ENCODE measurements at places on chromosomes 4 and X.

- no peak for DNase-seq
These were observed 45.5 kb upstream of the RBM47 start for GRCh38 chr4:40675166-40675565.

- no peak for DNase-seq
These were observed 113.9 kb upstream of the SORBS2 start for GRCh38 chr4:185925910-185926360.

GRCh38 chr4:6548882-6549230, 26.1 kb upstream of the MAN2B2 start:
- no peak for DNase-seq

DNA sequence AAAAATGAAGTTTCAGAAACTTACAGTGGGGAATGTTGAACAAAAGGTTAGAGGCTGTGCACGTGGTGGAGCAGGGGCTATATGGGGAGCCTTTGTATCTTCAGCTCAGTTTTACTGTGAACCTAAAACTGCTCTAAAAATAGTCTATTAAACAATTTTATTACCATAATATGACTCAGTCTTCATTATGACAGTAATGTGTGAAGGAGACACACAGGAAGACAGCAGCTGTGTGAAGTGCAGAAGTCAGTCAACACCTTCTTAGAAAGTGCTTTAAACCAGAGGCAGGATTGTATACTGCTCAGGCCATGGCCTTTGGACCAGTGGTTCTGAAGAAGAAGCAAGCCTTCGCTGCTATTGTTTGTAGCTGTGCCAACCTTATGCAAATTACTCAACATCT, 89.7 kb downstream of the ARHGAP10 start:
- no peak for DNase-seq

GRCh38 chr4:27198246-27198645, 337.6 kb downstream of the STIM2 start:
- DNase-seq = no peak

- DNase-seq = no peak
These were observed 55.0 kb upstream of the TMEM33 start for GRCh38 chr4:41880022-41880837.

DNA sequence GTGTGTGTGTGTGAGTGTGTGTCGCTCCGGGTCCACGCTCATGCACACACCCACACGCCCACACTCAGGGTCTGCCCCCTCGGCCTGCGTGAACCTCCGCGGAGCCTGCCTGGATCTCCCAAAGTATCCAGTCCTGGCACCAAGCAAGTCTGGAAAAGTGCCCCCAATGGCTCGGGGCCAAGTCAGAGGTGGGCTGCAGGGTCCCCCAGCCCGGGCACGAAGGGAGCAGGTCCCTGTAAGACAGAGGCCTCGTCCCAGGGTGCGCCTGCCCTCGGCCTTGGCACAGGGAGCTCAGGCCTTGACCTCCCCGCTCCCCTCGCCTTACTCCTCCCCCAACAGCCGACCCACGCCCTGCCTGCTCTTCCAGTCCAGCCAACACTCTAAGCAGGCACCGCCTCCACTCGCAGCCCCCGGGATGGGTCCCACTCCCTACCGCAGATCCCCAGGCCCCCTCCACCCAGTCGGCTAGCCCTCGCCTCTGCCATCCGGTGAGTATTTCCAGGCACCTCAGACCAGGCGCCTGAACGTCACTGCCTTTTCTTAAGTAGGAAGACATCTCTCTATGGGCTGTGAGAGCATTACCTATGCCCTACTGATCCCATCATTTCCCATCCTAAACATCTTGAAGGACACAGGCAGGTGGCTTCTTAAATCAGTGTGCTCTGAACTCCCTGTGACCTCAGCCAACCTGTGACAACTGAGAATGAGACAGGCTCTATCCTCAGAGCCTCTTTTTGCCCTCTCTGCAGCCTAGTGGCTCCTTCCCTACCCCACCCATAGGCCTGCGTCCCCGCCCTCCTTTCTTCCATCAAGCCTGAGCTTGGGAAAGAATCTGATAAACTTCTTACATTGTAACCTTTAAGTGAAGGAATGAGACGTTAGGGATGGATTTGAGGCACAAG, 704 bp downstream of the FAM114A1 start:
- no peak for DNase-seq

DNA sequence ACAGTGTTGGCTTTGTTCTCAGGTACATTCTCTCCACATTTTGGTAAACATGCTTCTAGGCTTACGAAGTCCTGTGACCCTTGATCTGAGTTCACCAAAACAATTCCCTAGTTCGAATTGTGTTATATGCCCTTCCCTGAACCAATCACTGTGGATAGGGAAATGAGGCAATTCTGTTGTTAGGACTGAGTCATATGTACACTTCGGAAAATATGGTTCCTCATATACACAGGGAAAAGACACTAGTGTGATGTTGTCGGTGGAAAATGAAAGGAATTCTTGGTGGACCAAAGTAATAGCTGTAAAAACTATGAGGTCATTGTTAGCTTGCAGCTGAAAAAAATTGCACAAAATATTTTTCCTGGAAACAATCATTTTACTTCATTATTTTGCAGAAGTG, 46.6 kb upstream of the MAGEC2 start:
- DNase-seq = no peak

- DNase-seq = no peak
These were observed 35.6 kb upstream of the STX18 start for GRCh38 chr4:4577359-4577875.

DNA sequence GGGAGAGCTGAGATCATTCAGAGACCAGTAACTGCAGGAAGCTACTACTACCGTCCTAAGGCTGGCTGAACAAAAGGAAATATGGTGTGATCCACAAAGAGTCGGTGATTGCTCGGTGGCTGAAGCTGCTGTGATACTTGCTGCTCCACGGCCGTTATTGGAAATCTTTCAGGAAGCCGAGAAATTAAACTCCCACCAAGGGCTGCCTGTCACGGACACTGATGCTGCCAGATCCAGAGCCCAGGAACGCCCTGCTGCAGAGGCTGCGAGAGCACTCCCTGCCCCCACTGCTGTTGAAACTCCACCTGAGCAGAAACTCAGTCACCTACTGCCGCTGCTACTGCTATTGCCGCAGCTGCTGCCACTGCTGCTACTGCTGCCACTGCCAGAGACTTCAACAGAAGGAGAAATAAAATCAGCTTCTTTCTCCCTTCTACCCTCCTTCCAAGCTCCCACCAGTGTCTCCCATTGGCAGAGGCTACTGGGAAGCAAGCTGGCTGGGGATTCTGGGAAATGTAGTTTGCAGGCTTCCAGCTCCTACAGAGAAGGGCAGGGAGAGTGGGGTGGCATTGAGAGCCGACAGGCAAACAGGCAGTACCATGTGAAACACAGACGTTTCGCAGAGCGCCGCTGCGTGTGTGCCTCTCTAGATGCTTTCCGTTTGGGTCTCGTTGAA, 126.0 kb upstream of the ENPP6 start:
- DNase-seq = no peak

- DNase-seq = no peak
These were observed 171.4 kb downstream of the PPP1R2C start for GRCh38 chrX:42606591-42606990.

GRCh38 chr4:141153751-141154510, 20.7 kb upstream of the RNF150 start:
- no peak for DNase-seq

GRCh38 chrX:134738986-134739740, 80.9 kb upstream of the PLAC1 start:
- no peak for DNase-seq

- DNase-seq = no peak
These were observed 38.0 kb upstream of the GPR78 start for GRCh38 chr4:8541981-8542715.

DNA sequence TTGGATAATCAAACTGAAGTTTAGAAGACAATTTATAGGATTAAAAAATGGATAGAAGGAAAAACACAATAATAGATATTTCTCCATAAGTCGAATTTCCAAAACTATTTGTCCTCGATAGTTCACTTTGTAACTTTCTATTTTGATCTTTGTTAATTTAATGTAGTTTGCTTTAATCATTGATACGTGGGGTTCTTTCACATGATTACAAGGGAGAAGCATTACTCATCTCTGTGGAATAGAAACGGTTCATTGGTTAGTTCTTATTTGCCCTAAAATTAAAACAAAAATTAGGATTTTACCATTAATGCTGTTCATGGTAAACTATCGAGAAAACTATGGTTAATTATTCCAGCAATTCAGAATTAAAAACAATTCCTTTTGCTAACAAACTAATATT, 2.1 kb downstream of the TET2 start:
- DNase-seq = no peak

GRCh38 chrX:39396358-39396995, 595.2 kb downstream of the MID1IP1 start:
- DNase-seq = no peak

GRCh38 chrX:5236749-5237148, 991.9 kb downstream of the NLGN4X start:
- no peak for DNase-seq

DNA sequence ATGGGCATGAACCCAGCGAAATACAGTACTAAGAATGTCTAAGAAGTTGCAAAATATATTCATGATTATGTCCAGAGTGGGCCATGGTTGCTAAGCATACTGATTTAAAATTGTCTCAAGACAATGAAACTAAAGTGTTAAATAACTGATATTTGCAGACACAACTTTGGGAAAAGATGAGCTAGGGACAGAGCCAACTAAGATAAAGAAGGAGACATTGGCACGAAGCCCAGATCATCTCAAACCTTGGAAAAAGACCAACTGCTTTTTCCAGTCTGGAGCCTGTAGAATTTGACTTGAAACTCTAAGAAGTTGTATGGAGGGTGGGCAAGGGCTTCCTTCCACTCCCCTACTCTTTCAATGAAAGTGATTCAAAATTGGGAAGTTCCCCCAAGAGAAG, 108.5 kb upstream of the GLRA2 start:
- DNase-seq = no peak

GRCh38 chrX:129529685-129530281, 6.5 kb upstream of the SMARCA1 start:
- no peak for DNase-seq

- no peak for DNase-seq
These were observed 57.7 kb upstream of the S100G start for GRCh38 chrX:16592194-16592770.

DNA sequence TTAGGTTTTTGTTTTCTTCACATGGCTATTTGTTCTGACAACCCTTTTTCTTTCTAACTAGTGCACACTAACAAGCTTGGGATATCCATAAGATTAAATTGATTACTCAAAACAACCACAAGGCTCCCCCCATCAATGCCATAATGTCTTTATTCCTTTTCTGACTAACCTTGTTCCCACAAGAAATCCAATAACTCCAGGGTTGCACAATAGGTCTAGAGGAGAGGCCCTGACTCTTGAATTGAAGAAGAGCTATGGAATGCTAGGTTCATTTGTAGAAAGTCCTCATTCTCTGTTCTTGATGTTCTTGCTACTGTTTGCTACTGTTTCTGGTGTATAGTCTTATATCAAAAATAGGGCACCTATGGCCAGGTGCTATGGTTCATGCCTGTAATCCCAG, 71.0 kb downstream of the PRRG1 start:
- no peak for DNase-seq

GRCh38 chr4:97892592-97893266, 250.5 kb downstream of the STPG2 start:
- DNase-seq = no peak

- no peak for DNase-seq
These were observed 82.6 kb downstream of the BLTP1 start for GRCh38 chr4:122234686-122235085.

DNA sequence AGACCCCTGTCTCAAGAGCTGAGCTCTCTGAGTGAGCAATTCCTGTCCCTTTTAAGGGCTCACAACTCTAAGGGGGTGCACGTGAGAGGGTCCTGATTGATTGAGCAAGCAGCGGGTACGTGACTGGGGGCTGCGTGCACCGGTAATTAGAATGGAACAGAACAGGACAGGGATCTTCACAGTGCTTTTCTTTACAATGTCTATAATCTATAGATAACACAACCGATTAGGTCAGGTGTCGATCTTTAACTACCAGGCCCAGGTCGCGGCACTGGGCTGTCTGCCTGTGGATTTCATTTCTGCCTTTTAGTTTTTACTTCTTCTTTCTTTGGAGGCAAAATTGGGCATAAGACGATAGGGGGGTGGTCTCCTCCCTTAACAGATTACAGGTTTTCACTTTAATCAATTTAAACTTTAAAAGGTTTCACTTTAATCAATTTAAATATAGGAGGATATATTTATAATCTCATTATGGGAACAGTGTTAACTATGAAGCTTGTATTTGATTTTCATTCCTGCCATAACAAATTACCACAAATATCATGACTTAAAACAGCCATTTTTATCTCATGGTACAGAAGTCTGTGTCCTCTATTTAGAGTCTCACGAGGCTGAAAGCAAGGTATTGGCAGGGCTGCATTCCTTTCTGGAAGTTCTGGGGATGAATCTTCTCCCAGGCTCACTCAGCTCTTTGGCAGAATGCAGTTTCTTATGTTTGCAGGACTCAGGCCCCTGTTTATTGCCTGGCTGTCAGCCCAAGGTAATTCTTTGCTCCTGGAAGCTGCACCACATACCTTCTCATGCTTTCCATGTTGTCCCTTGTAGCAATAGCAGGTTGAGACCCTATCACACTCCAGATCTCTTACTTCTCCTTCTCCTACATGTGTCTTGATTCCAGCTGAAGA, 5.2 kb downstream of the SPATA4 start:
- DNase-seq = no peak

- DNase-seq = no peak
These were observed 112.6 kb upstream of the FAM9A start for GRCh38 chrX:8913655-8914409.

DNA sequence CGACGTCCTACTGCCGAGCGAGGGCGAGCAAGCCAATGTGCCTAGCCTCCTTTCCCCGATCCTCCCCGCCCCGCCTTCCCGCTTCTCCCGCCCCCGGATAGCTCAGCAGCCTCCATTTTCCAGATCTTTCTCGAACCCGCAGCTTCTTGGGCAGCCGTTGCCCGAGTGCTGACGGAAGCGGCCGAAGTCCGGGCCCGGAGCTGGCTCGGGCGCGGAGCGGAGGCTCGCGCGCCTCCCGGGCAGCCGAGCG, 172 bp upstream of the HSPA4L start:
- peak; percentile 84 for DNase-seq

DNA sequence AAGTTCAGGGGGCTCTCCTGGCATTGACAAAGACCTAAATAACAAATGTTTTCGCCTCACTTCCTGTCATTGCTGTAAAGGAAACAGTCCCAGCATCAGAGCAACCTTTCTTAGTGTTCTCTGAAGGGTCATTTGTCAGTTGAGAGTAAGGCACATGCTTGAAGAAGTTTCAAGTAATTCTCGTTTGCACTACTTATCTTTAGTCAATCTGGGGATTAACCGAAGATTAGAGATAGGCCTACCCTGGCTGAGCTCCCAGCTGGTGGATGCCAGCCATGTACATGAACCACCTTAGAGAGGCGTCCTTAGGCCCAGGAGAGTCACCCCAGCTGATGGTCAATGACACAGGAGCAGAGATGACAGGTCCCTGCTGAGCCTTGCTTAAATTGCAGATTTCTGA, 189.9 kb upstream of the PGRMC2 start:
- no peak for DNase-seq

- no peak for DNase-seq
These were observed 25.8 kb downstream of the GUCY1B1 start for GRCh38 chr4:155784637-155785036.

GRCh38 chr4:127558489-127559407, 74.0 kb upstream of the INTU start:
- no peak for DNase-seq

GRCh38 chr4:54423066-54423465, 194.0 kb downstream of the PDGFRA start:
- no peak for DNase-seq

- DNase-seq = no peak
These were observed 109.1 kb upstream of the SLC4A4 start for GRCh38 chr4:71229477-71230270.
